Dermis microvascular lymphatic vessel endothelial cell (primary cell): ENCODE measurements at places on chromosomes 2 and 18. TPM values are rescaled to one million over a fixed set of nuclear protein-coding genes. Genes with fewer than 3 reads are reported as not detected.

EPHA4 gene
- total RNA-seq, result 2.2 and 2.4 TPM in 2 replicates

GRCh38 chr2:61371027-61371426 is 99.9 kb downstream of the USP34 start:
- no peak for DNase-seq

DNA sequence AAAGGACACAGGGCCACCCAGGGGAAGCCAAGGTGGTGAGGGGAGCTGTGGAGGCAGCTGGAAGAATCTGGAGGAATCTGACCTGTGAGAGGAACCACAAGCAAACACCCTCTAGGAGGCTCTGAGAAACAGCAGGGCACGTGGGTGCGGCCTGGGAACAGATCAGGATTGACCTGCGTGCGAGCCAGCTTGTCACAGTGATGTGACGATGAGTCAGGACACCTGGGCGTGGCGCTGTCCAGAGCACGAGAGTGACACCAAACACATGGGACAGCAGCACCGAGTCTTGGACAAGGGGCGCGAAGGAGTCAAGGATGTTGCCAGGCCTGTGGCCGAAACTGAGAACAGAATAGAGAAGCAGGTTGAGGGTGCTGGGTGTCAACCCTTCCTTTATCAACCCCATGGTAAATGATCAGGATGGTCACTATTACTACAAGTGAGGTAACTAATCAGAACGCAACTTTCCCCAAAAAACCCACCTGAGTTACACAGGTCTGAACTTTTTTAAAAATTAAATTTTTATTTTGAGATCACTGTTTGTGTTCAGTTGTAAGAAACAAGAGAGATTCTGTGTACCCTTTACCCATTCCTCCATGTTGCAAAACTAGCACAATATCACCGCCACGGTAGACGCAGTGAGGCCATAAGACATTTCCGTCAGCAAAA is 637 bp upstream of the SFT2D3 start:
- no peak for DNase-seq

DNA sequence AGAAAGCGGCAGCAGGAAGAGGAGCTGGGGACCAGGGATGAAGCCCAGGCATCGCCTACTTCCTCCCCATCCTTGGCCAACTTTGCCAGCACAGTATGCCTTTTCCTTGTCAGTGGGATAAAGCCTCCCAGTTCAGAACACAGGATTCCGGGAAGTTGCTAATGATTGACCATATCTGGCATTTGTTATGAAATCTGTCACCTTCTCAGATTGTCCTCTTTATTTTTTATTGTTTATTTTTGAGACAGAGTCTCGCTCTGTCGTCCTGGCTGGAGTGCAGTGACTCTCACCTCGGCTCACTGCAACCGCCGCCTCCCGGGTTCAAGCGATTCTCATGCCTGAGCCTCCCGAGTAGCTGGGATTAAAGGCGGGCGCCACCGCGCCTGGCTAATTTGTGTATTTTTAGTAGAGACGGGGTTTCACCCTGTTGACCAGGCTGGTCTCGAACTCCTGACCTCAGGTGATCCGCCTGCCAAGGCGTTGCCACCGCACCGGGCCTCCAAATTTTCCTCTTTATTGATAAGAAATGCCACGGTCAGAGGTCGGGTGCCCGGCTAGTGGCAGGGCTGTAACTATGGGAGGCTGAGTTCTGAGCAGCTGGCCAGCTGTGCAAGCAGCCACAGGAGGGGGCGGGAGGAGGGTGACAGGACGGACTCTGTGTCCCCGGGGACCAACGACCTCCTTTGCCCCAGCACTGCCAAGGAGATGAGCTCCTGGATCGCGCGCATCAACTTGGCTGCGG is 24.4 kb downstream of the PSD4 start:
- DNase-seq, result no peak

- DNase-seq, result no peak
Observed at GRCh38 chr2:121132054-121132761, 152.8 kb downstream of the TFCP2L1 start.
